ENCODE measurements at places on chromosomes 11 and 22.

DNA sequence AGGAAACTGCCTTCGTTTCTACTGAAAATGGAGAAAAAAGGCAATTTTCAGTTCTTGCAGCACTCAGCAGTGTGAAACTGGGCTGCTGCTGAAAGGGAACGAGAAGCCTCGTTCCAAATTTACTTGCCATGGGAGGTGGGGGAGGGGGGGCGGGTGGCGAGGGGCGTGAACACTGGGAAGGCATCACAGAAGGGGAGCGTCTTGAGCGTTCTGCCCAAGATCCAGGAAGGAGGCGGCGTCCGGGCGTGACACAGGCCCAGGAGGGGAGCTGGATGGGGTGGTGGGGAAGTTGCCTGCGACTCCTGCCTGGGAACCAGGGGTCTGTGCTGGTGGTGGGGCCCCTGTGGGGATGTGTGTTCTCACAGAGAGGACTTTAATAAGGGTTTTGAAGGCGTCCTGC, 213.5 kb downstream of the CTTN start:
- no peak for DNase-seq

DNA sequence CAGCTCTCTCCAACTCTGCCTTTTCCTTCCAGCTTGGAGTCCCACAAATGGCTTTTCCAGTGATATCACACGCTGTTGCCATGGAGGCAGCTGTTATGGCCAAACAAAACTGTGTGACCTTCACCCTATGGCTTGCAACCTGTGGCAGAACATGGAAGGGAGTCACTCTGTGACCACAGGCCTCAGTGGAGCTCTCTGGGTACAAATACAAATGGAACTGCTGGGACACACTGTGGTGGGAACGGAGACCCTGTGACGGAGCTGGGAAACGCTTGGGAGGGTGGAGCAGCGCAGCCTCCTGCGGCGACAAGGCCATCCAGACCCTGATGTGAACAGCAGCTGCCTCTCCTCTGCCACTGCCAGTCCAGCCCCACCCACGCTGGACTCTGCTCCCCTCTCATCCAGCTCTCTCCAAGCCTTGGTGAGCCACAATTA, 162.5 kb downstream of the ETS1 start:
- no peak for DNase-seq

GRCh38 chr11:75276686-75277085, 36.1 kb downstream of the TPBGL start:
- DNase-seq = no peak

DNA sequence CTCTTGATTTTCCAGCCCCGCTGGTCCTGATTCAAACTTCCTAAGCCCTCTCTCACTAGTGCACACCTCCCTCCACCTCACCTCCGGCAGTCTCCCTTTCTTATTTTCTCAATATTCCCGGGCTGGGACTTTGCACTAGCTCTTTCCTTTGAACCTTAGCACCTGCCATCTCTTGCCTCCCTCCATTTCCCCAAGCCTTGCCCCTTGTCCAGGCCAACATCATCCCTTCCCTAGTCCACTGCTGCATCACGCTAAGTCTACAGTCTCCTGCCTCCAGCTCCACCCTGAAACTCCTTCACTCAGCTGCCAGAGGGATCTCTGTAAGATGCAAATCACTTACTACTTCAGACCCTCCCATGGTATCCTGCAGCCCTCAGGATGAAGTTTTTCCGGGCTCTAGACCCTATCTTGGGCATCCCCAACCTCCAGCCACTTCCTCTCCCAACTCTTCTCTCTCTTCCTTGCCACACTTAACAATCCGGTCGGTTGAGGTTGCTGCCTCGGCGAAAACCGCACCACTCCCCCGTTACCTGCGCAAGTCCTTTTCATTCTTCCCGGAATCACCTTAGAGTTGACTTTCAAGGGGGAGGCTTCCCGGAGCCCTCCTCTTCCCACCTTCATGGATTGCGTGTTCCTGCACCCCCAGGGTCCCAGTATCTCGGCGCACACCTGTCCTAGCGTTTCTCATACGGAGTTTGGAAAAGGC, 42.7 kb downstream of the NECTIN1 start:
- DNase-seq = no peak

GRCh38 chr22:19184276-19184997, 5.9 kb upstream of the SLC25A1 start:
- DNase-seq = no peak

DNA sequence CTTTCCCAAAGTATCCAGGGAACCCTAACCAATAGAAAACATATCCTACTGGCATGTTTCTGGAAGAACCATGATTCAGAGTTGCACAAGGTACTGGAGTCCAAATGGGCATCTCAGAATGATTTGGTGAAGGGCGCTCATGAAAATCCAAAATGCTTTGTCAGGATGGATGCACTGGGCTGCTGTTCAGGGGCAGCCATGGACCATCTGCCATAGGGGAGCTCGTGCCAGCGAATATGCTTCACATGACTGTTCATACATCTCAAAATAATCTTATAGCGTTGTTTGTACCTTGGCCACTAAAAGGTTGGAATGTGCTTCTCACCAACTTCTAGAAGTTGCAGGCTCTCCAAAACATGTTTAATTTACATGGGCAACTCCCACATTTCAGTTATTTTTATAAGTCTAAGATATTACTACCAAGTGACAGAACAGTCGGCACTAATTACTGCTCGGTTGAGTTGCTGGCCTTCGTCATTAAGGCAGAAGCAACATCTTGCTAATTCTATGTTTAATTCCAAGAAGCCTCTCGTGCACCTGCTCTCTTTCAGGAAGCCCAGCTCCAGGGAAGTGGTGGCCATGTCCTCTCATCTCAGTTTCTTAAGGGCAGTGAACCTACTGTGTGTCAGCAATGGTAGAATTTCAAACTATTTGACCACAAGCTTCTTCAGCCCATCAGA, 1497.7 kb downstream of the TBC1D22A start:
- no peak for DNase-seq

- no peak for DNase-seq
Measured at GRCh38 chr11:118078911-118079411, 2.1 kb downstream of the TMPRSS4 start.

DNA sequence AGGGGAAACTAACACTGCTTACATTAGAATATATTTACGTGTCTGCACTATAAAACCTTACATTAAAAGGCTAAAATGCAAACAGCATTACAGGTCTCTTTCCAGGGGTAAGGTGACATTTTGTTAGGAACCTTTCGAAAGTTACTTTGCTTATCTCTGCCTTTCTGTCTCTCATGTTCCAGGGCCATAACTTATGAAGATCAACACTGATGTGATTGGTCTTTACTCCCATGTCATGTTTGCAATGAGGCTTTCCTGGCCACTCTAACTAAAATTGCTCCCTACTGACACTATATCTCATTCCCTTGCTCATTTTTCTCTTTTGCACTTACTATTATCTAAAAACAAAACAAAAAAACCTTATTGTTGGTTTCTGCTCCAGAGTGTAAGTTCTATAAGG, 119.0 kb downstream of the JRKL start:
- DNase-seq = no peak
